Activated T-helper 17 cell treated with anti-CD3 and anti-CD28 coated beads, Interleukin-2, amount 50 U/mL, for 72 hours (primary cell): ENCODE measurements at places on chromosomes 16 and 17. TPM values are rescaled to one million over a fixed set of nuclear protein-coding genes. Genes with fewer than 3 reads are reported as not detected.

DNA sequence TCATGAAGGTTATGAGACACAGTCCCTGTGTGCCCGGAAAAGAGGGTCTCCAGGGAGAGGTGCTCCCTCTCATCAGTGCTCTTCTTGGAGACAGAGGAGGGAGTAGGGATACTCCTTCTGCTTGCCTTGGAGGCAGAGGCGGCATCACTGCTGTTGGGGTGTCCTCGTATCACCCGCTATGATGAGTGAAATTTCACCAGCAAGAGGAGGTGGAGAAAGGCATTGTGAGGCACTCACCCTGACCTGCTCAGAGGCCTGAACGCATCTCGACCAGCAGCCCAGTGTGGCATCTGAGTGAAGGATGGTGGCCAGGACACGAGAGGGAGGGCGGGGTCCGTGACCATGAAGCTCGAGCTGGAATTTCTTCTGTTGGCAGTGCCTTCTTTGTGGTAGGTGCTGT is 222.1 kb upstream of the CHMP6 start:
- no peak for ATAC-seq

DNA sequence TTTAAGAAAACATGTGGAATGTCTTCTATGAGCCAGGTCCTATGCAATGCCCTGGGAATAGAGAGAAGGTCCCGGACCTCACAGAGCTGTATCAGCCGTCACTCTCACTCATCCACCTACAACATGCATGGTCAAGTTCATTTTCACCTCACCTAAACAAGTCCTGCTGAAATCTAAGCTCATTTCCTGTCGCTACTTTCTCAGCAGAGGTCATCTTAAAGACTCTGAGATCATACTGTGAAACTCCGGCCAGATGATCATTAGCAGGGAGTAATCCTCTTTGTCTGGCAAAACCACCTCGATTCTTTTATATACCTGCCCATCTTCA is 66.2 kb upstream of the LYRM9 start:
- no peak for ATAC-seq

CCL7 gene
- total RNA-seq: not detected

DNA sequence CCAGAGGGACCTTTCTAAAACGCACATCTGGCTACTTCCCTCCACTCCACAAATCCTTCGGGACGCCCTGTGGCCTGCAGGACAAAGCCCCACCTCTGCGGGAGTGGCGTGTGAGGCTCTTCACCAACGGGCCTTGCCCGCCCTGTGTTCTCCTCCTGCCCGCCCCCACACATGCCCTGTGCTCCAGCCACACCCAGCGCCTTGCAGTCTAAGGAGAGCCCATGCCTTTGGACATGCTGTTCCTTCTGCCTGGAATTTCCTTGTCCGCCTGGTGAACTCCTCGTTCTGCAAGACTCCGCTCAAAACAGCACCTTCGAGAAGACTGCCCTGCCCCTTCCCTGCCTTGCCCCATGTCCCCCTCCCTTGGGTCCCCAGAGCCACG is 7.4 kb downstream of the ELOB start:
- no peak for ATAC-seq

- no peak for ATAC-seq
These were observed 42.2 kb downstream of the HOXB1 start for GRCh38 chr17:48488548-48489106.

MYH11 gene
- total RNA-seq: not detected

PRSS27 gene
- total RNA-seq: 2.9 TPM

HBM gene
- total RNA-seq: not detected

CA4 gene
- total RNA-seq: not detected

DNA sequence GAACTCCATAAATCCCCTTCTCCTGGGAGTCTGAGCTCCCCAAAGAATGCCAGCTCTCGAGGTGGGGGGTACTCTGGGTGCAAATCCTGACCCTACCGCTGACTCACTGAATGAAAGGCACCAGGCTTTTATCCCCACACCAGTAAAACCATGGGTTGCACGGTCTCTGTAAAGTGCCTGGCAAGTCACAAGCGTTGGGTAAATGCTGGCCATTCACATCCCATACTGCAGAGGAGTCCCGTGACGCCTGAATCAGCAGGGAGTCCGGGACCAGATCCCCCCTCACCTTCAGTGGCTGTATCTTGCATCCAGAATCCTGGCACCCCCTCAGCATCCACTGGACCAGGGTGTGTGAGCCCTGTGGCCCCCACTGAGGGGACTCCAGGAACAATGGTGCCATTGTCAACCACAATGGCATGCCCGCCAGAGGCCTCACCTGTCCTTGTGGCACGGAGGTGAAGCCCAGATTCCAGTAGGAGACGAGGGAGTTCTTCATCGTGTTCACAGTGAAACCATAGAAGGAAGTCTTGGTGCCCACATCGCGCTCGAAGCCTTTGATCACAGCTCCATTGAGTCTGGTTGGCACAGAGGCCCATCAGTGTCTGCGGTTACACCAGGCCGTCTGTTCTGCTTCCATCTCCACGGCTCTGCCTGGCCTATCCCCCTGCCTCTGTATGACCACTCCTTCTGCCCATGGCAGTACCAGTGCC is 13.3 kb downstream of the ST6GALNAC2 start:
- ATAC-seq: no peak
